Fibroblast of skin of right quadriceps (primary cell): ENCODE measurements at places on chromosomes 12 and 14.

GRCh38 chr14:71400871-71401321 lies 493.6 kb downstream of the PCNX1 start:
- peak; percentile 22 for DNase-seq

DNA sequence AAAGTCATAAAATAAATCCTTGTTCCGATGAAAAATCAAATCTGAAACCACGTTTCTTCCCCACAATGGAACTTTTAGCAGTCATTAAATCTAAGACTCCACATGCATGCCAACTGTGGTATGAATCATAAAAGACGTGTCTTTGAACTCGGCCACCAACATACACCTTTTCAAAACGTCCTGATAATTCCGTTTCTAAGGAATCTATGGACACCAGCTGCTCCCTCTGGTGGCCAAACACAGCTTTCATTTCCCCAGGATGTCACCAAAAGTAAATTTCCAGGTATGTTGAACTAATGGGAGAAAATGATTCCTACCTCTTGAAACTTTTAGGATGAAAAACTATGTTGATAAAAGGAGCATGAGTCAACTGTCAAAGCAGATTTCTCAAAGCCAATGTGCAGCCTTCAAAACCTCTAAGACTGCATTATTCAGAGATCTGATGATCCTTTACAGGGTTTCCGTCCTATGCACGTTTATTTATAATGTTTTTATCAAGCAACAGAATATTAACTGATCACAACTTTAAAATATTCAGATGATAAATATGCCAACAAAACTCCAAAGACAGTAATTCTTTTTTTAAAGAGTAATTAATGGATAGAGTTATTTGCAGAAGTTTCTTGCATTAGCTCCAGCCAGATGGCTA lies 96.2 kb downstream of the CIT start:
- DNase-seq: peak; percentile 29

DNA sequence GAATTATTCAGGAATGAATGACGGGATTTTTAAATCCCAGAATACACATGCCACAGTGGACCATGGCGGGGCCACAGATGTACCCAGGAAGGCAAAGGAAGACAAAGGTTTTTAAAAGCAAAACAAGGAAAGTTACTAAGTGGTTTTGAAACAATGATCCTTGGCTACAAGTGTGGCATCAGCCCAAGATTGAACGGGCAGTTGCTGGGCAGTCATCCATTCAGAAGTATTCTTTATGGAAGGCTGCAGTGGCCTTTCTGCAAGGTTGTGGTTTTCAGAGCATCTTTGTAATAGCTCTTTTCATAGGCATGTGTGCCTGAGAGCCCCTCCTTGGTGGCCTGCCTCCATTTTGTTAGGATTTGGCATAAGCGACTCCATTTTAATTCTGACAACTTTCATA lies 13.4 kb upstream of the IFI27 start:
- DNase-seq: no peak

DNA sequence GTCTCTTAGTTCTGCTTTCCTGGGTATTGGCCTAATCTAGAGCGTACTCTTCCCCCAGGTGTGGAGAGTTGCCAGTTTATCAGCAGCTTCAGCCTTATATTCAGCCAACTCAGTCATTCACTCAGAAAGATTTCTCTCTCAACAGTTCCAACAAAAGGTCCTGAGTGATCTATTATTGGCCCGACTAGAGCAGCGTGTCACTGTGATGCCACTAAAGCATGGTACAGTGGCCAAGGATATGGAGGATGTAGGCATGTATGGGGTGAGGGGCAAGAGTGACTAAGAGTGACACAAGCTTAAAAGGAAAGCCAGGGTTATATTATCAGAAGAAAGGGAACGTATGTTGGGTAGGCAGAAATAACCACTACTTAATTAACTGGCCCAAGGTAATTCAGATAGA lies 4.8 kb downstream of the NOPCHAP1 start:
- no peak for DNase-seq

DNA sequence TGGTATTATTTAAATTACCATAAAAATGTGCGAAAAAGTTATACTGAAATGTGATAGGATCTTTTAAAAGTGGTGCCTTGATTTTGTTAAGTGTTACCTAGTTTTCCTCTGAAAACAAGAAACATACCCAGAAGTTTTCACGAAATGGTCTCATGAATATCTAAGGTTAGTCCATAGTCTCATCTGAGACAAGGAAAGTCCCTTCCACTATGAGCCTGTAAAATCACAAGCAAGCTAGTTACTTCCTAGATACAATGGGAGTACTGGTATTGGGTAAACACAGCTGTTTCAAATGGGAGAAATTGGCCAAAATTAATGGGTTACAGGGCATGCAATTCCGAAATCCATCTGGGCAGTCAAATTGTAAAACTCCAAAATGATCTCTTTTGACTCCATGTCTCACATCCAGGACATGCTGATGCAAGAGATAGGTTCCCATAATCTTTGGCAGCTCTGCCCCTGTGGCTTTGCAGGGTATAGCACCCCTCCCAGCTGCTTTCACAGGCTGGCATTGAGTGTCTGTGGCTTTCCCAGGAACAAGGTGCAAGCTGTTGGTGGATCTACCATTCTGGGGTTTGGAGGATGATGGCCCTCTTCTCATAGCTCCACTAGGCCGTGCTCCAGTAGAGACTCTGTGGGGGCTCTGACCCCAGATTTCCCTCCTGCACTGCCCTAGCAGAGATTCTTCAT lies 271.4 kb downstream of the NAV3 start:
- DNase-seq: no peak

DNA sequence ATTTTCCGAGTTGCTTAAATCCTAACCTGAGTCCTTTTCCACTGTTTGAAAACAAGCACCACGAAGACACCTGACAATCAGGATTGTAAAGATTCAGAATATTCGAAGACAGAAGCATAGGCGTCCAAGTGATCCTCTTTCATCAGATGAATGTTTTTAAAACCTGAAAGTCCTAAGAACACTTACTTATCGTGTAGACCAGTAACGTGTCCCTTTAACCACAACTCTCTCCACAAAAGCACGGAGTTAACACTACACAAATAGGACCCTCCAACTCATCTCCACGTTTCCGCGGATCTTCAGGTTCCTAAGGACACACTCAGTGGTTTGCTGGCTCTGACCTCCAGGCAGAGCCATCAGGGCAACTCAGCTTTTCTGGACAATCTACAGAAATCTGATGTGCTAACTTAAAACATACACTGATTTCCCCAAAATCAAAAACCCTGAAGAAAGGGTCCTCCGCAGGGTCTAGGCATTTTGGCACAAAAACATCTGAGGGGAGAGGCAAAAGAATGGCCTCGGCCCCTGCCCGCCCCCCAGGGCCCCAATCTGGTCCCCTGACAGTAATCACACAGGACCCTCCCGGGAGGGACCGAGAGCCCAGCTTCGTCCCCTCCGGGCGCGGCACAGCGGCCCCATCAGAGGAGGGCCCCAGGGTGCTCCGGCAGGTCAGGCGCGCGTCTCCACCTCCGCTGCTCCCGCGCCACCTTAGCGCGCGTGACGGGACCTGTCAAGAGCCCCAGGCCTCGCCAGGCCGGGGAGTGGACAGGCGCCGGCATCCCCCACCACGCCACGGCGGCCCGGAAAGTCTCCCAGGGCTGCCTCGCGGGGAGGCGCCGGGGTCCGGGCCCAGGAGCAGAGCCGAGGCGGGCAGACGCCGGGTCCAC lies 925 bp downstream of the DICER1 start:
- DNase-seq: peak; percentile 18

GRCh38 chr12:68880660-68881325 lies 52.2 kb downstream of the CPM start:
- DNase-seq: no peak

DNA sequence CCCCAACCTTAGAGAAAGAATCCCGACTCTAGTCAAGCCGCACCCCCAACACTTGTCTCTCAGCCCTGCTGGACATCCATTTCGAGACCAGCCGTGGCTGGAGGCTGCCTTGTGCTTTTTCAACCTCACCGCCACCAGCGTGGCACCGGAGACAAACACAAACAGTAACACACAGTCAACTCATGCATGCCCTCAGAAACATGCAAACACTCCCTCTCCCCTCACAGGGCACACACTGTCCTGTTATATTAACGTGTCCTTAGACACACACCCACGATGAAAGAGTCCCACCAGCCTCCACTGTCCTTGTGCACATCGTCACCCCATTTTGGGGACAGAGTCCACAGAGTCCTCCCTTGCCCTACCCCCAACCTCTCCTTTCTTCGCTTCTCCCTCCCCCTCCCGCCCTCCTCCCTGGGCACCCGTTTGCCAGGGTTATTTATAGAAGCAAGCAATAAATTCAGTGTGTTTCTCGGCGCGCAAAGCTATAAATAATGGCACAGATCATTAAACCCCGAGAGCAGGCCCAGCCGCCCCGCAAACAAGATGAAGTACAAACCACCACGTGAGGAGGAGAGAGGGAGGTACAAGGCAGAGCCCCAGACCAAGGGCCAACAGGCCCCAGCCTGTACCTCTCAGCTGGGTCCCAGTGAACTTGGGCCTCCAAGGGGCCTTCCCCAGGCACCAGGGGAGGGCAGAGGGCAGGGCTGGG lies 27.9 kb downstream of the SMUG1 start:
- DNase-seq: no peak

GRCh38 chr14:25868521-25869314 lies 729.1 kb downstream of the NOVA1 start:
- DNase-seq: no peak

DNA sequence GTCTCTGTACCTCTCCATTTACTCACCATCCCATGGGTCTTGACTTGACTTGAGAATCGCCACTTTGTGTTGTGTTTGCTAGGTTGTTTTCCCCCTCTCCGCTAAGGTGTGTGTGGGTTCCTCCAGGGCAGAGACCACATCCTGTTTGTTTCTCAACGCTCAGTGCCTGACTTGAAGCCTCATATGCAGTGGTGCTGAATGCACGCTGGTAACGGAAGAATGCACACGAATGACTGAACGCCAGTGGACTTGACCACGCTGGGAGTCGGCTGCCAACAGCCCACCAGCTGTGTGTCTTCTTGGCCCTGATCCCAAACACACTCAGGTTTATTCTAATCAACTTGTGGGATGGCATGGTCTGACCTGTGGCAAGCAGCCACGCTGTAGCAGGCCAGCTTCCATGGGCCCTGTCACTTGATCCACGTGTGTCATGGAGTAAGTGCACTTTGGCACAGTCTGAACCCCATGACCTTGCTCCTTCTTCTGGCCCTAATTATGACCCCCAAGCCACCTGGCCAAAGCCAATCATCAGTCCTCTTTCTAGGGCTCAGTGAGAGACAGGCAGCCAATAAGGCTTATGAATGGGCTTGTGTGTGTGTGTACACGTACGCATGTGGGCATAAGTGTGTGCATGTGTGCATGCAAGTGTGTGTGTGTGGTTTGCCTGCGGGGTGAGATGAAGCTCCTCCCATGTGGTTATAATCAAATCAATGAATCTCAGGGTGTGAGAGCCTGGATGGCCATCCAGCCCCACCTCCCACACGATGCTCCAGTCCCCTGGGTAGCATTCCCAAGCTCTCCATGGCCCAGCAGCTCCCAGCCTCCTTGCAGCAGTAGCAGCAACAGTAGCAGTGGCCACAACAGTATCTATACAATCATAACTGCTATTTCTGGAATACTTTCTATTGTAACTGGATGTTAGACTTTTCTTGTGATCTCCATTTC lies 6.4 kb upstream of the TC2N start:
- DNase-seq: peak; percentile 5

DNA sequence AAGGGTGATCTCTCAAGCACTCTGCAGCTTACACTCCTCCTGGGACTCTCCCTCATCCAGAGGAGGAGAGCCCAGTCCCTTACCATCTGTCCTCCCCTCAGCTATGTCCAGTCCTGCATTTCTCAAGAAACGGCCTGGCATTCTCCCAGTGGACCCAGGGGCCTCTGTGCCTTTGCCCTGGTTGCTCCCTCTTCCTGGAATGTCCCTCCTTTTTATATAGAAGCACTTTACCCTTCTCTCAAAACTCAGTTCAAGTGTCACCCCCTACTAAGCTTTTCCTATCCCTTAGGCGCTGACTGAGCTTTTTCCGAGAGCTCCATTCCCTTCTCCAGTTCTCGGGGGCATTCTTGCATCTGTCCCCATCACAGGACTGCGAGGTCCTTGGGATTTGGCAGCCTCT lies 8.9 kb upstream of the GLRX5 start:
- DNase-seq: no peak

DNA sequence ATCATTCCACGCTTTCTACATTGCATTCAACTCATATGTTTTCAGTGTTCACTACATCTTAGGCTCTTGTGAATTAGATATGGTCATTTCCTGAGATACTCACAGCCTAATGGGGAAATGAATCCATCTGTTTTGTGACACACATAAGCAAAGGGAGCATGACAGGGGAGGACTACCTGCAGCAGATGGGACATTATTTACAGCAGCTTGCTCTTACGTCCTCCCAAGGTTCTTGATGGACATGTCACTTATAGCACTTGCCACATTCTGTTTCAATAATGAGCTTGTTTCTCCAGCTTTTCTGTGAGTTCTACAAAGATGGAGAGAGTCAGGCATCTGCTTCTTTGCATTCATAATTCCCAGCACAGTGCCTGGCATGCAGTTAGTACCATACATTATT lies 1509.6 kb upstream of the TMEM132C start:
- DNase-seq: no peak

DNA sequence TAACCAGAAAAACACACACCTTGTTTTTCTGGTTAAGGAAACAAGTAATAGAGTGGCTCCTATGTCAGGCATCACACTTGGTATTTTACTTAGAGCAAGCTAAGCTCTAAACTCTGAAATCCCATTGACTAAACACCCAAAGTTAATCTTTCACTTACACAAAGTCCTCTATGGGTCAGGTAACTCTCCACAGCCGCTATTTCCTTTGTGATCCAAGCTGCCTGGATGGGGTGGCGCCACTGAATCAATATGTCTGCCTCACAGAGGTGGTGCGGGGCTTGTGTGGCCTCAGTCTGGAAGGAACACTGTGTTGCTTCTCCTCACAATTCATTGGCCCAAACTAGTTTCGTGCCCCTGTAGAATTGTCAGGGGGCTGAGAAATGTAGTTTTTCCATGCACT lies 160.0 kb upstream of the E2F7 start:
- no peak for DNase-seq

DNA sequence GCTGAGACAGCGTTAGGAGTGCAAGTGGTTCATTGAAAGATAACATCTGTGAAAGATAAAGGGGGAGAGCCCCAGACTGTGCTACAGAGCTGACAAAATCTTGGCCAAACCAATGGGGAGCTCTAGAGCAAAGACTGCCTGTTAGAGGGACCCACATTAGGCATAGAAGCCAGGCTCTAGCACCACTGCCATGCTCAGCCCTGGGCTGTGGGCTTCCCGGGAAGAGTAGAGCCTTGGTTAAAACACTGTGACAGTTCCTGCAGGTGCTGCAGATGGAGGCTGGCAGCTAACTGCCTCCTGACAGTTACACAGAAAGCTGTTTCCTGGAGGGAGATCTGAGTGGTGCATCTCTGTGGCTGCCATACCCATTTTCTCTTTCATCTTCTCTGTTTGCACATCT lies 23.0 kb downstream of the TSHR start:
- no peak for DNase-seq
